Activated T-helper 1 cell treated with anti-CD3 and anti-CD28 coated beads, Interleukin-2, amount 50 U/mL, for 16 hours (primary cell): ENCODE measurements at places on chromosomes 1 and 21.

- DNase-seq, result no peak
Observed at GRCh38 chr1:49686107-49686506, 337.6 kb downstream of the AGBL4 start.

GRCh38 chr1:15094056-15094455 lies 59.5 kb upstream of the TMEM51 start:
- no peak for DNase-seq

- no peak for DNase-seq
Observed at GRCh38 chr1:224080115-224080774, 33.7 kb upstream of the FBXO28 start.

DNA sequence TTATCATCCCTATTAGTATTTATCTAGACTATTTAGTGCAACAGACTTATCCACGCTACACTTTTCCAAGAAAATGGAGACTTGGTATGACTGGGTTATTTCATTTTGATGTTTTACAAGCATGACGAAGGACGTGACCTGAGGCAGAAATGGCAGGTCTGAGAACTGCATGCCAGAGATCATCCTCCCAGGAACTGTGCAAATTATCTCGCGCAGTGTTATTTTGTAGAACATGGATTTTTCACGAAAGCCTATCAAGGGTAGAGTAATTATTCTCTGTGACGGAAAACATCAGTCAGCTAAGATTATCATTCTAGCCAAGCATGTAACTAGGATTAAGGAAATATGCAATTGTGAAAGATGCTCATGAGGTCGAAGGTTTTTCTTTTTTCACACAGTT lies 361.5 kb upstream of the AJAP1 start:
- no peak for DNase-seq

DNA sequence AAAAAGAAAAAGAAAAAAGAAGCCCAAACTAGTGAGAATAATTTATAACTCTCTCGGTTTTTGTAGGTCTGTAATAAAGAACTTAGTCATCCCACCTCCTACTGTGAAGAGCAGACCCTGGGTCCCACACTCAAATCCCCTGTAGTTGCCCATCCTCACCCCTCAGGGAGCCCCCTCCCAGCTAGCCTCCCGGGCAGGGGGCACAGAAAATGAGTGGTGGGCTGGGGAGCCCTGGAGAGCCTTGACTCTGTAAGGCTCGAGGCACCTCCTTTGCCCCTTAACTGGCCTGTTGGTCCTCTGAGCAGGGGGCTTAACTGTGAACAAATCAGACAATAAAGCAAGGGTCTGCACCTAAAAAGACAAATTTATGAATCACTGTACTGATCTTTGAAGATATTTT lies 57.5 kb upstream of the PRKACB start:
- DNase-seq, result no peak

- DNase-seq, result no peak
Observed at GRCh38 chr1:247465796-247466195, 7.9 kb upstream of the OR2B11 start.

- DNase-seq, result no peak
Observed at GRCh38 chr1:17263936-17264335, 15.0 kb downstream of the PADI3 start.

- DNase-seq, result no peak
Observed at GRCh38 chr21:42677339-42678321, 24.2 kb downstream of the PDE9A start.

GRCh38 chr1:9289711-9290485 lies 2.8 kb upstream of the SPSB1 start:
- DNase-seq, result no peak

- DNase-seq, result no peak
Observed at GRCh38 chr1:31708324-31708723, 4.5 kb upstream of the COL16A1 start.

- no peak for DNase-seq
Observed at GRCh38 chr1:114551400-114551799, 30.0 kb downstream of the BCAS2 start.

DNA sequence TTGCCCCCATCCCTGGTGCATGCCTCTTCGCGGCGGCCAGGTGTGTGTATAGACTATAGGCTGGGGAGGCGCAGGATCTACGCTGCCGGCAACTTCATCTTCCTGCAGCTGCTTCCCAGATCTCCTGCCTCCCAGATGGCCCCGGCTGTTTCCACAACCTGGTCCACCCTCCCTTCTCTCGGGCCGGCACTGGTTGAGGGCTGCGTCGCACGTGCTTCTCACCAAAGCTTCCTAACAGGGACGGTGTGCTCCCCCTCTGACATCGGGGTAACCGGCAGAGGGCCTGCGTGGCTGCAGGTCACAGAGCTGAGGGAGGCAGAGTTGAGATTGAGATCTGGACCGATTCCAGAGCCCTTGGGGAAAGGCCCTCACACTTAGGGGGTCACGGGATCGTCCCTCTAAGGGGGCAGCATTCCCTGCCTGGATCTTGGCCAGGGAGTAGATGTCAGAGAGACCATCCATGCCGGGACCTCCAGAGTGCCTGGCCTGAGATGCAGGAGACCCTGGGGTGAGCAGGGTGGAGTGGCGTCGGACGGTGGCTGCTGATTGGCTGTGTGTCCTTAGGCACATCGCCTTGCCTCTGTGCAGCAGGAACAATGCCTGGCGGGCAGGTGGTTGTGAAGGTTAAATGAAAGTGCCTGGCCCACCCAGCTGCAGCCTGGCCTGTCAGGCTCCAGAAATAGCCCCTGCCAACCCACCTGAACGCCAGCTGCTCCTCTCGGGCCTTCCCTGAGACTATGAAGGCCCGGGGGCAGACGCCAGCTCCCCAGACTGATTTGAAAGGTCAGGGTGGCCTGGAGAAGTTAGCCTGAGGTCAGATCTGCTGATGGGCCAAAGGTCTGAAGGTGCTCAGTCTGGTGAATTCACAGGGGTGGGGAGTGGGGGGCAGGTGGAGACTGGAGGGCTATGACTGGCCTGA lies 6.1 kb upstream of the MASP2 start:
- no peak for DNase-seq

GRCh38 chr1:44460107-44460882 lies 55.2 kb downstream of the RNF220 start:
- DNase-seq, result no peak

DNA sequence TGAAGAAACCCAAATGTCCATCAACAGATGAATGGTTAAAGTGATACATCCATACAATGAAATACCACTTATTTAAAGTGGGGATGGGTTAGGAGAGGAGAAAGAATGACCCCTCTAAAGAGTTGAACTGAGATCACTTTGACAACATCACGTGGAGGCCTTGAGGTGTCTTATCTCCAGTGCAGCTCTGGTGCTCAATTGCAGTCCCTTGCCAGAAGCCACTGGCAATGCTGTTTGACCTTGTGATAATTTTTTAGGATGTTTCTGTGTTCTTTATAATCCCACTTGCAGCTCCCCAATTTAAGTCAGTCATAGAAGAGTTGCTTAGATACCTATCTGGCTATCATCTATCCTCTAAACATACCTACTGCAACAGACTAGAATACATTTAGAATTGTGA lies 167.6 kb downstream of the ZNF648 start:
- DNase-seq, result no peak

GRCh38 chr1:198253668-198254067 lies 96.9 kb downstream of the NEK7 start:
- no peak for DNase-seq

DNA sequence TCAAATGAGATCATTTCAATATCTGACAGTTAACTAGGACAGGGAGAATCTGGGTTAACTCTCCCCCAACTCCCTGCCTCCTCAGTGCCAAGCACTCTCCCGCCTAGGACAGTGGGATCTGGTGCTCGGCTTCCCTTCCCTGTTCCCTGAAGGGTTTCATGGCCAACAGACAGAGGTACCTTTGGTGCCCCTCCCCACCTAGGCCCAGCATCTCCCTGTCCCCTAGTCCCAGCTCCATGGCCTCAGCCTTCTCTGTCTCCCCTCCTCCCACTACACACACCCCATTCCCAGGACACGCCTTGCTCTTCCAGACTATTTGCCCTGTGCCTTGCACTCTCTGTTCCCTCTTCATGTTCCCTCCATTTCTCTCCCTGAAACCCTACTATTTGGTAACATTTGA lies 77.1 kb downstream of the CD247 start:
- DNase-seq, result no peak

- no peak for DNase-seq
Observed at GRCh38 chr21:27257908-27258556, 291.1 kb upstream of the ADAMTS5 start.

DNA sequence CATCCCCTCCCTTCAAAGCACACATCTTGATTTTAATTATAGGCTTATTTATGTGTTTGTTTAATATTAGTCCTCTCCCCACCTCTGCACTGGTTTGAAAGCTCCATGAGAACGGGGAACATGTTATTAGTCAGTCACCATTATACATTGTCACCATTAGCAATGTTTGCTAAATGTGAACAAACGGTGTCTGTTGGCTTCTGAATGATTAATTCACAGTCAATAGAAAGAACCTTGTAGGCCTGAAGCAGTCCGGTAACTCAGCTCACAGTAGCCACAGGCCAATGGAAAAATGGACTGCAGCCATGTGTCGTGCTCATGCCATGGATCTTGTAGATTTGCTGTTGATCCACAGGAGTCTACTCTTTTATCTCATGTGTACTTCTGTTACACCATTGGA lies 49.7 kb upstream of the NHLH2 start:
- DNase-seq, result no peak

DNA sequence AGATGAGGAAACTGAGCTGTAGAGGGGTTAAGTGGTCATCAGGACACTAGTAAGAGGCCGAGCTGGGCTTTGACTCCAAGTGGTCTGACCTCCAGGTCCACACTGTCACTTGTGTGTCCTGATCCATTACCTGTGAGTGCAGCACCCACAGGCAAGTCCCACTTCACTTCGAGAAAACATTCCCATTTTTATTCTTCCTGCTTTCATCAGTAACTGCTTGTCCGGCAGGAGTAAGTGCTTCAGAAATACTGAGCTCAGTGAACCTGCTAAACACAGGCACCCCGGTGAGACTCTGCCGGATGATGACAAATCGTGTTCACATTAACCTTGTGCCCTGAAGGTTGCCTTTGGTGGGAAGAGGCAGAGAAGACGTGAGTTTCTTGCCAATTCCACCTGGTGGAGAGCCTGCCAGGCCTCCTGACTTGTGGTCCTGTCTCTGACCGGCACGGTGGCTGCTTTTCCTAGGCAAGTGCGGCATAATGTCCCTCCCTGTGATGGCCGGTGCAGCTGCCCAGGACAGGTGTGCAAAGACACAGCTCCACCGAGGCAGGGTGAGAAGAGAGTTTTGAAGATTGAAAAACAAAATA lies 29.4 kb downstream of the ZBTB18 start:
- DNase-seq, result no peak

DNA sequence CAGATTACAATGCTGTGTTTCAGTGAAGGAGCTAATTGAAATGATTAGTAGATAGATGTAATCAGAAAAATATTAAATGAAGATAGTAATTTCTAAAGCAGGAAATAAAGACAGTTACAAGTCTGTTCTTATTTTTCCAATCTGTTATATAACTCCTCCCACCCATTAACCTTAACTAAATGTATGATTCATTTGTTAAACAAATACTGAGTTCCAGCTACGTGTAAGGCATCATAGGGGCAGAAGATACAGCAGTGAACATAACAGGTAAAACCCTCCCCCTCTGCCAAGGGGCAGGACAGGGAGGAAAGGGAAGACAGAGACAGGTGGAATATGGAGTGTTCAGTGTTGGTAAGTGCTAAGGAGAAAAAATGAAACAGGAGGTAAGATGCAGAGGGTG lies at the start of gene FAM177B:
FAM177B (plus strand) TSS at position 231 of the 400 bp plus-strand sequence. CDS start 9,344 bp downstream, outside the sequence.
- DNase-seq, result no peak

DNA sequence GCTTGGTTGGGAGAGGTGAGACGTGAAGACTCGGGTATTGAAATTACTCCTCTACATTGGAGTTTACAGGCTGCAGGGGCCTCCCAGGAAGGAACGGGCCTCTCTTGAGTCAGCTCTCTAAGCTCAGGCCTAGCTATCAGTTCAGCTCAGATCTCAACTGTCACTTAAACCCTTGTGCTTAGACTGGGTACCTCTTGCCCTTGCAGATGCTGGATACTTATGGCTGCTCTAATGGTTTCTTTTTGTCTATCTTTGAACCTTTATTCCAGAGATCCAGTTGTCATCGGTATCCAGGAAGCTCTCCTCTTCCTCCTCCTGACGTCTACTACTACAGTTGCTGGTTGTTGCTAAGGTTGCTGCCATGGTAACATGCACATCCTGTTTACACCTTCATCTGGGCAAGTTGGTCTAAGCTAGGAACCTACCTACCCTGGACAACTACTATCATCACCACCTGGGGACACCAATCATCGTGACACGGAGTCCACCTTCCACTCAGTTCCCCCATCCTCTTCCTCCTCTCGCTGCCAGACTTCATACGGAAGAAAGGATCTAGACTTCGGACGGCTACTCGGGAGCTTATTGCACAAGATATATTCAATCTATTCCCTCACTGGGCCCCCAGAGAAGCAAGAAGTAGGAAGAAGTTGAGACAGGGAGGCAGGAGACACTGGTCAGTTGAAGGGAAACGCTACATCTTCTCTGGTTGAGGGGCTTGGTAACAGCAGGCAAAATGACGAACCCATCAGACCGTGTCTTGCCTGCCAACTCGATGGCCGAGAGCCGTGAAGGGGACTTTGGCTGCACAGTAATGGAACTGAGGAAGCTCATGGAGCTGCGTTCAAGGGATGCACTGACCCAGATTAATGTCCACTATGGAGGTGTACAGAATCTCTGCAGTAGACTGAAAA lies 56.1 kb downstream of the ATP2B4 start:
- peak; percentile 36 for DNase-seq

GRCh38 chr1:81670286-81670685 lies 130.4 kb upstream of the ADGRL2 start:
- DNase-seq, result no peak

- DNase-seq, result no peak
Observed at GRCh38 chr1:56585985-56586384, 6.6 kb upstream of the PLPP3 start.

DNA sequence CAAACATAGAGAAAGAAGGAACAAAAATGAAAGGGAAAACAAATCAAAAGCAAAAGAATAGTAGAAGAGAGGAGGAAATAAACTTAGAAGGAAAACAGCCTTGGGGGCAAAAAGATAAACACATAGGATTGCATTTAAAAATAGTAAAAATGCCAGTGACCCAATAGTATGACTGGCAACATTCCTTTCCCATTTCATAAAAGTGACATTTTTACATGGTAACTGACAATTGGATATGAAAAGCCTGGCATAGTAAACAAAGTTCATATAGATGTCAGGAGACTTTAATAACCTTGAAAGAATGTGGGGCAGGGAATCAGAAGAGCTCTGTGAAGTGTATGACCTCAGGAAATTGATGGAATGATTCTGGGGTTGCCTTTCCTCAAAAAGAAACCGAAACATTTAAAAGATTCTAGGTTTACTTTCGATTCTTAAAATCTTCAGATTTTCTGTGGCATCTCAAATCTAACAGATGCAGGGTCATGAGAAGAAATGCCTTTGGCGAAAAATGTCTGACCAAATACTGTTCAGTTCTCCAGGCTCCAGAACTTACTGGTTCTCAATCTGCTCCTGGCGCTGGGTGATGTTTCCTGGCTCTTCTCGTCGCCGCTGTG lies 33.7 kb downstream of the SPTA1 start:
- DNase-seq, result no peak

- DNase-seq, result peak; percentile 66
Observed at GRCh38 chr1:225467193-225468020, 39.6 kb upstream of the LBR start.

- DNase-seq, result no peak
Observed at GRCh38 chr1:54460351-54460750, 54.2 kb upstream of the SSBP3 start.

- no peak for DNase-seq
Observed at GRCh38 chr1:108947871-108948525, 15.3 kb downstream of the CLCC1 start.

- no peak for DNase-seq
Observed at GRCh38 chr1:79667848-79668696, 661.5 kb upstream of the ADGRL4 start.
